ENCODE measurements at places on chromosomes 7 and 10. TPM values are rescaled to one million over a fixed set of nuclear protein-coding genes. Genes with fewer than 3 reads are reported as not detected.
A peak's percentile ranks its signal among the peaks of the same experiment; 100 is the strongest.

Gene KDM7A
- total RNA-seq = 24.5 TPM

Gene CRPPA
- 0.53 TPM for total RNA-seq

Gene CPA4
- total RNA-seq = 0.90 TPM

Gene ZNF488
- 0.38 TPM for total RNA-seq

Gene WNT8B
- 0.46 TPM for total RNA-seq

GRCh38 chr10:93745408-93746065 lies 12.2 kb upstream of the LGI1 start:
- H3K36me3 ChIP-seq = no peaks in the 10 kb centered on the region
- H3K27me3 ChIP-seq = peaks cover 1% of the 10 kb centered on the region
- no peak for DNase-seq
- H3K4me3 ChIP-seq = no peak overlapping the region
- H3K4me1 ChIP-seq = no peaks in the 10 kb centered on the region

DNA sequence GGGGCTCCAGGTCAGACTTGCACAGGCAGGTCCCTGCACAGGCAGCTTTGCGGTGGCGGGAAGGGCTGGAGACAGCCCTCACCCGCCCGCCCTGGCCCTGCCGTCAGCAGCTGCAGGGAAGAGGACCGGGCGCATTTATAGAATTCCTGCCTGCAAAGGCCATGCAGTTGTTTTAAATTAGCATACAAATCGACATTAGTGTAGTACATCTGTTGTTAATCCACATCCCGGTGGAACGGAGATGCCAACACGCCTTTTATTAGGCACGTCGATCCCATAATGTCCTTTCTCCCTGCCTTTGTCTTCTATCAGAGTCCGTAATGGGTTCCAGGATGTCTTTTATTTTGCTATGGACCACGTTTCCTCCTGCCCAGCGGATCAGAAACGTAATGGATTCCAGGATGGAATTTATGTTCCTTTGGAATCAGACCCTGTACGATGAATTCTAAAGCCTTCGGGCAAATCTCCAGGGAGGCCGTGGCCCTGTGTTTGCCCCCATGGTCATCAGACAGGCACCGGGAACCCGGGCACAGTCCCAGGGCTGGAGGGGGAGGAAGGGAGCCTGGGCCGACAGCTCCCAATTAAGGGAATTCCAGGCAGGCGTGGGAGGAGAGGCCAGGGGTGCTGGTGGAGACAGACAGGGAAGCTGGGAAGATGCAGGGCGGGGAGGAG lies 123.9 kb downstream of the COL26A1 start:
- no peak overlapping the region for H3K4me3 ChIP-seq
- no peaks in the 10 kb centered on the region for H3K4me1 ChIP-seq
- H3K27me3 ChIP-seq = peaks cover 1% of the 10 kb centered on the region
- H3K27ac ChIP-seq = no peak overlapping the region
- no peaks in the 10 kb centered on the region for H3K36me3 ChIP-seq
- DNase-seq = no peak

- H3K4me1 ChIP-seq = peaks cover 40% of the 10 kb centered on the region
- H3K36me3 ChIP-seq = peaks cover 37% of the 10 kb centered on the region
- DNase-seq = no peak
- H3K27me3 ChIP-seq = no peaks in the 10 kb centered on the region
Observed at GRCh38 chr7:99557196-99557607, 1.2 kb upstream of the ZNF655 start.

- H3K36me3 ChIP-seq = peaks cover 6% of the 10 kb centered on the region
- H3K4me1 ChIP-seq = peaks cover 2% of the 10 kb centered on the region
- no peak for DNase-seq
- H3K27me3 ChIP-seq = no peaks in the 10 kb centered on the region
Observed at GRCh38 chr10:89224739-89225443, 17.8 kb upstream of the CH25H start.

DNA sequence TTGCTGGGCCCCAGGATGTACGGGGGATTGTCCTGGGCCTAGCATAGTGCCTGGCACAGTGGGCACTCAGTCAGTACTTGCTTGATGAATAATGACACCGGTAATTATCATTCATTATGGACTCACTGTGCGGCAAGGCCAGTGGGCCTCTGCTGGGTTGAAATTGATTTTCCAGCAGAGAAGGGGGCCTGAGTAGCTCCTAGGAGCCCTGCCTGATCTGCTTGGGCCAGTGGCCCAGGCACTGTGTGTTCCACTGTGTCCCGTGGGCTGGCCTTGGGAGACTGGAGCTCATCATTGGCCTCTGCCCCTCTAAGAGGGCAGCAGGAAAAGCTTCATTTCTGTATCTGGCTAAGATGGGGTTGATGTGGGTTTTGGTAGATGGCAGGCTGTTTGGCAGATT lies 1.4 kb downstream of the CHST3 start:
- H3K27me3 ChIP-seq = peaks cover 50% of the 10 kb centered on the region
- DNase-seq = no peak
- no peaks in the 10 kb centered on the region for H3K36me3 ChIP-seq
- H3K27ac ChIP-seq = no peak overlapping the region

DNA sequence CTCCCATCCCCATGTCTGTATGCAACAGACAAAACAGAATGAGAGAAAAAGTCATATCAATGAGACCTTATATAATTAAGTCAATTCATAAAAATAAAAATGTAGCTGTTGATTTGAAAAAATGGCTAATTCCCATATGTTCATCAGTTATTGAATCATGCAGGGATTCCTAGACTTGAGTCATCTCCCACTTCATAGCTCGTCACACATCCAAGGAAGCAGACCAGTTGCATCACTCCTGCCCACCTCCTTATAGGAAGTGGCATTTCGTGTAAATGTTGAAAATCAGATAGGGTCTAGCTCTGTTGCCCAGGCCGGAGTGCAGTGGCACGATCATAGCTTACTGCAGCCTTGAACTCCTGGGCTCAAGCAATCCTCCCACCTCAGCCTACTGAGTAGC lies 56.1 kb upstream of the SH2B2 start:
- no peak for DNase-seq
- H3K27ac ChIP-seq = no peak overlapping the region
- no peaks in the 10 kb centered on the region for H3K27me3 ChIP-seq

DNA sequence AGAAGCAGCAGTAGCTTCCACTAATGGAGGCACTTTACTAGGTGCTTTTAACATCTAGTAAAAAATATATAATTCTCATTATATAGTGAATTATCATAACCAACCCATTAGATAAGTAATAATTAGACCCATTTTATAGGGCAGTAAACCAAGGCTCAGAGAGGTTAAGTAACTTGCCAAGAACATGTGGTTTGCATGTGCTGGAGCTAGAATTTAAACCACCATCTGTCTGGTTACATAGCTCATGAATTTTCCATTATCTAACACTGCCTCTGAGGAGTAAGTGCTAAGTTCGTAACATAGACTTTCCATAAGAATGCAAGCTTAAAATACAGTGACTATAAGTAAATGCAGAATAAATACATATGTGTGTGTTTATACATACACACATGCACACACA lies 41.9 kb downstream of the CREB3L2 start:
- H3K4me3 ChIP-seq = no peak overlapping the region
- DNase-seq = no peak
- H3K27ac ChIP-seq = no peak overlapping the region

GRCh38 chr10:47181052-47181849 lies 118.7 kb upstream of the GDF10 start:
- H3K27me3 ChIP-seq = no peaks in the 10 kb centered on the region
- H3K4me1 ChIP-seq = no peaks in the 10 kb centered on the region
- no peak overlapping the region for H3K27ac ChIP-seq
- H3K4me3 ChIP-seq = no peak overlapping the region
- H3K36me3 ChIP-seq = no peaks in the 10 kb centered on the region

DNA sequence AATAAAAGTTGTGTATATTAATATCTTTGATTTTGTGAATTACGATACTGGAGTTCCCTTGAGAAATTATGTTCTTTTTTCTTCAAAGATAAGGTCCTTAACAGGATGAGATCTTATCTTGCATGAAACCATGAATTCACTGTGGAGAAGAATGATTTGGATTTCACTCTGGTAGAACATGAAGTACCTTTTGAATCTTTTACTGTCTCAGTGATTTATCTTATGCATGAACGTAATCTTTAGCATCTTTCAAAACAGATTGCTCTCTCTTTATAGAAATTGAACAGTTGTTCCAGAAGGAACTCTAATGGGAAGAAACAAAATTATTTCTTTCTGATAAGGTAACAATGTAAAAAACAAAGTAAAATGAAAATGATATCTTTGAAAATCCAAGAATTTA lies 11.0 kb upstream of the ZNF438 start:
- no peak for DNase-seq
- peaks cover 7% of the 10 kb centered on the region for H3K27me3 ChIP-seq
- no peaks in the 10 kb centered on the region for H3K36me3 ChIP-seq

DNA sequence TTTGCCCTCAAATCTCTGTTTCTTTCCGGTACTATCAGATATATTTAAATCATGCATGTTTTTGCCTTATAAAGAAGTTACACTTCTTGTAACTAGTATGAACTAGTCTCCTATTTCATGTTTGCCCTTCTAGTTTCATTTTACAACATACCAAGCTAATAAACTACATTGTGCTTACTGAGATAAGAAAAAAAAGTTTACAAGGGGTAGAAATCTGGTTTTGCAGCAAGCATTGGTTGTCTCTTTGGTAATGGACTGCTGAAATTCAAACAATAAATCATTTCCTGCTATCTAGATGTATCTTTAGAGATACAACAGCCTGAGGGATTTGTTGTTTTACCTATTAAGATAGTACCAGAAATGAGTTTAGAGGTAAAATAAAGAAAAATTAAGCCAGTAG lies 18.8 kb downstream of the PTTG1IP2 start:
- no peak overlapping the region for H3K27ac ChIP-seq
- DNase-seq = no peak
- H3K4me3 ChIP-seq = no peak overlapping the region
- peaks cover 6% of the 10 kb centered on the region for H3K27me3 ChIP-seq

DNA sequence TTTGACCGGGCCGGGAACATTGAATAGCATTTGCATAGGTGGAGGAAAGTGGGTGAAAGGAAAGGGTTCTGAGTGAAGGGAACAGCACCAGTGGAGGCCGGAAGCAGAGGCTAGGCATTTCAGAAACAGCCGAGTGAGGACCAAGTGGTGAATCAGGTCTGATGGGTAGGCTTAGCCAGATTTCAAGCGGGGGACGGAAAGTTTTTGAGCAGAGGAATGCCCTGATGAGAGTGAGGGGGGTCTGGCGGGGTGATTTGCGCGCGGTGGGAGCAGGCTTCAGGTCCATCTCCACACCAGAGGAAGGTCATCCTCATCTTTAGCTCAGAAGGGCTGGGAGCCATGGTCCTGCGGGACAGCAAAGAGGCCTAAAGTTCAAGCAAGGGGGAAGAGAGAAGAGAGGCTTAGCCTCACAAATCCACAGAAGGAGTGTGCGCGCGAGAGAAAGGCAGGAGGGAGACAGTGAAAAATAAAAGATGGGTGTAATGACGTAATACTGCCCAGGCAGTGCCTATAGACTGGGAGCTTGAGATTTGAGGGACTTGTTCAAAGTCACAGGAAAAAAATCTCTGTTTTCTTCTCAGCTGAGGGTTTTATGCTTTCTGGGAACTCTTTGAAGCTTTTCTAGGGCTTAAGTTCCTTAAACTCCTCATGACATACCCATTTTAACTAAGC lies 1.0 kb upstream of the DENND2A start:
- no peak for DNase-seq
- no peaks in the 10 kb centered on the region for H3K36me3 ChIP-seq
- H3K27me3 ChIP-seq = peaks cover 44% of the 10 kb centered on the region
- H3K27ac ChIP-seq = no peak overlapping the region

DNA sequence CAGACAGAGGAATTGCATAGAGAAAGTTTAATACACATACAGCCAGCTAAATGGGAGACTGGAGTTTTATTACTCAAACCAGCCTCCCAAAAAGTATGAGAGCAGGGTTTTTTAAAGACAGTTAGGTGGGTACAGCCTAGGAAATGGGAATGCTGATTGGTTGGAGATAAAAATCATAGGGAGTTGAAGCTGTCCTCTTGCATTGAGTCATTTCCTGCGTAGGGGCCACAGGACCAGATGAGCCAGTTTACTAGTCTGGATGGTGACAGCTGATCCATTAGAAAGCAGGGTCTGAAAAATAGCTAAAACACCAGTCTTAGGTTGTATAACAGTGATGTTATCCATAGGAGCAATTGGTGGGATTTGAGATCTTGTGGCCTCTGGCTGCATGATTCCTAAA lies 76.1 kb upstream of the POM121L12 start:
- H3K27me3 ChIP-seq = no peaks in the 10 kb centered on the region
- H3K4me1 ChIP-seq = no peaks in the 10 kb centered on the region
- no peak overlapping the region for H3K4me3 ChIP-seq

GRCh38 chr10:12212454-12212853 lies 16.5 kb downstream of the CDC123 start:
- DNase-seq = no peak
- H3K27ac ChIP-seq = no peak overlapping the region
- no peak overlapping the region for H3K4me3 ChIP-seq
- peaks cover 16% of the 10 kb centered on the region for H3K4me1 ChIP-seq

GRCh38 chr10:78772986-78773530 lies 295.7 kb upstream of the ZMIZ1 start:
- H3K27ac ChIP-seq = no peak overlapping the region
- no peaks in the 10 kb centered on the region for H3K27me3 ChIP-seq
- no peak overlapping the region for H3K4me3 ChIP-seq
- H3K4me1 ChIP-seq = no peaks in the 10 kb centered on the region
- DNase-seq = no peak

- peak overlapping the region; percentile 50 for H3K27ac ChIP-seq
- no peaks in the 10 kb centered on the region for H3K36me3 ChIP-seq
- peak; percentile 64 for DNase-seq
- peaks cover 12% of the 10 kb centered on the region for H3K4me1 ChIP-seq
- peak overlapping the region; percentile 51 for H3K4me3 ChIP-seq
Observed at GRCh38 chr10:103542764-103543616, 49.5 kb downstream of the NEURL1 start.

- H3K27me3 ChIP-seq = no peaks in the 10 kb centered on the region
- H3K4me1 ChIP-seq = peaks cover 17% of the 10 kb centered on the region
- peaks cover 1% of the 10 kb centered on the region for H3K36me3 ChIP-seq
- no peak overlapping the region for H3K27ac ChIP-seq
- peak; percentile 81 for DNase-seq
Observed at GRCh38 chr10:119466655-119467054, 75.9 kb downstream of the RGS10 start.
